ENCODE measurements at places on chromosomes 3 and 15.

- DNase-seq = no peak
Observed at GRCh38 chr15:85562824-85563223, 182.4 kb downstream of the AKAP13 start.

- DNase-seq = no peak
Observed at GRCh38 chr3:150064971-150065370, 94.3 kb upstream of the PFN2 start.

DNA sequence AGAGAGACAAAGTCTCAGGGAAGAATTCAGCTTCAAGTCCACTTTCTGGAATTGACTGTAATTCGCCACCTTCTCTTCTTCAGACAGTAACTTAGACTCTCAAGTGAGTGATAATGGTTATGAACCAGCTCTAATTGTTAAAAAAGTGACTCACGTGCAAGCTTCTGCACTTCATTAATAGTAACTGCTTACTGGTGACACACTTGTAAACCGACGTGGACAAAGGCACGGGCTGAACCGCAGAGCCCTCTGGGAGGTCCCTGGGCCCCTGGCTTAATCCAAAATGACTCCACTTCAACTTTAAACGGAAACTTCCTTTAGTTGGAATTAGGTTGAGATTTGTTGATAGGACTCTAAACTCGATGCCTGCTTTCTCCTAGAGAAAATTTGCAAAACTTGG, 17.0 kb downstream of the MUC4 start:
- no peak for DNase-seq

- no peak for DNase-seq
Observed at GRCh38 chr15:53472883-53473282, 286.6 kb downstream of the WDR72 start.

DNA sequence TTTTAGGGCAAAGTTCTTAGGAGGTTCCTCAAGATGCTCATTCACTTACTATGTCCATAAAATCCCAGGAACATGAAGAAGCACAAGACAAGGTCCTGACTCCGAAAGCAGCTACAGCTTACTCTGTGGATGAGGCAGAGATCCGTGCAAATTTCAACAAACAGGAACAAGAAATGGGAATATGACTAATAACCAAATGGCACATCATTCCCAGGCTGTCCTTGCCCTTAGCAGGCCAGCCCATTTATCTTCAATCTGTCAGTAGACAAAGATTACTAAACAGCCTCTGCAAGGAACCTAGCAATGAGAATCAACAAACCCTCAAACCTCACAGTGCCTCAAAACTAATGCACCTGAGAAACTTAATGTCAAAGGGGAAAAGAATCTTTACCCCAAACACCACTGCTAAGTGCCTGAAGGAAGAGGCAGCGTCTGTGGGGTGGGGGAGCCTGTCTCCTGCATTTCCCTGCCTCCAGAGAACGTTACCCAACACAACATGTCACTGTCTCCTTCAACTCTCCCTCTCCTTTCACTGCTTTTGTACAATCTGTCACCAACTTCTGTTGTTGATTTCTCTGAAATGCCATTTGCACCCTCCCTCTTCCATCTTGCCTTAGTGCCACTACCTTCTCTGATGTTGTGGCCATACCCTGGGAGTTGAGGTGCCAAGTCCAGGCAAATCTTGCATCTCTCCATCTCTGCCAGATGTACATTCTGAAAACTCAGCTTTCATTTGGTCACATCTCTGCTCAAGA, 4.8 kb downstream of the TNFAIP8L3 start:
- no peak for DNase-seq

DNA sequence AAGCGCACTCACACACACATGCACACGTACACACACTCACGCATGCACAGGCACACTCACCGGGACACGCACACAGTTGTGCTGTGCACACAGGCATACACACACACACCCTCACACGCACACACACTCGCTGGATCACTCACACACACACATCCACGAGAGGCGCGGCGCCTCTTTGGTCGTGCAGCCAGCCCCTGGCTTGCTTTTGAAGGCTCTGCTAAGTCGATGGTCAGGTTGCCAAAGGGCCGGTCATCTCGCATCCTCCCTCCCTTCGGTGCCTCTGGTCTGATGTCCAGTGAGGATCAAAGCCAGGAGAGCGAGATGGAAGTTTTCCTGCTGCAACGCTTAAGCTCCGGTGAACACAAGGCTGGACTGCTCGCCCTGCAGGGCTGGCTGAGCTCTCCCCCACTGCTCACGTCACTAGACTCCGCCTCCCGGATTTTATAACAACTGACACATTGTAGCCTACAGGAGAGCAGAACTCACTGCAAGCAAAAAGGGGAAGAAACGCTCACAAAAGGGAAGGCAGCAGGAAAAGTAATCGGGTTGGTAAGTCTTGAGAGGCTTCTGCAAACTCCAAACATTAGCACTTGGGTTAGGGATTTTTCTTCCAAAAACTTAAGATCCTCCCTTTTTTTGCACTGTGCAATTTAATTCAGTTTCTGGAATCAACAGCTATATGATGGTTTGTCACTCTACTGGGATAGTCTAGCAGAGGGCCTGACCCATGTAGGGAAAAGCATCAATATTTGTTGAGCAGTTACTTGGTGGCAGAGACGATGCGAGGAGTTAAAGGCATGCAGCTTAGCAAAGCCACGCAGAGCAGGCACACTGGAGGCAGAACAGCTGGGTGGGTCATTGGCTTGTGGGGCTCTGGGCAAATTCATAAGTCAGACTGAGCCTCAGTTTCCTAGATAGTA, at the start of gene SRGAP3:
Gene SRGAP3 (minus strand): TSS at position 374 of the 920 bp plus-strand sequence. CDS start 695 bp downstream, outside the sequence.
- peak; percentile 78 for DNase-seq

DNA sequence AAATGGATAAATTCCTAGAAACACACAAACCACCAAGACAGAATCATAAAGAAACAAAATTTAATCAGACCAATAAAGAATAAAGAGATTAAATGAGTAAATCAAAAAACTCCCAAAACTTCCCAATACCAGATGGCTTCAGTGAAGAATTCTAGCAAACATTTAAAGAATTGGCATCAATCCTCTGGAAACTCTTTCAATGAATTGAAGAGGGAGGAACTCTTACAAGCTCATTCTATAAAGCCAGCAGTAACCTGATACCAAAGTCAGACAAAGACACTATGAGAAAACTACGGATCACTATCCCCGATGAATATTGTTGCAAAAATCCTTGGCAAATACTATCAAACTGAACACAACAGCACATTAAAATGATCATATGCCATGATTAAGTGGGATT, 81.9 kb upstream of the SLCO2A1 start:
- DNase-seq = no peak

Measured in stimulated activated CD4-positive, alpha-beta T cell treated with anti-CD3 and anti-CD28 coated beads, Interleukin-2, amount 100 ng/mL, for 24 hours (primary cell).